ENCODE measurements at places on chromosomes 7 and 10.

DNA sequence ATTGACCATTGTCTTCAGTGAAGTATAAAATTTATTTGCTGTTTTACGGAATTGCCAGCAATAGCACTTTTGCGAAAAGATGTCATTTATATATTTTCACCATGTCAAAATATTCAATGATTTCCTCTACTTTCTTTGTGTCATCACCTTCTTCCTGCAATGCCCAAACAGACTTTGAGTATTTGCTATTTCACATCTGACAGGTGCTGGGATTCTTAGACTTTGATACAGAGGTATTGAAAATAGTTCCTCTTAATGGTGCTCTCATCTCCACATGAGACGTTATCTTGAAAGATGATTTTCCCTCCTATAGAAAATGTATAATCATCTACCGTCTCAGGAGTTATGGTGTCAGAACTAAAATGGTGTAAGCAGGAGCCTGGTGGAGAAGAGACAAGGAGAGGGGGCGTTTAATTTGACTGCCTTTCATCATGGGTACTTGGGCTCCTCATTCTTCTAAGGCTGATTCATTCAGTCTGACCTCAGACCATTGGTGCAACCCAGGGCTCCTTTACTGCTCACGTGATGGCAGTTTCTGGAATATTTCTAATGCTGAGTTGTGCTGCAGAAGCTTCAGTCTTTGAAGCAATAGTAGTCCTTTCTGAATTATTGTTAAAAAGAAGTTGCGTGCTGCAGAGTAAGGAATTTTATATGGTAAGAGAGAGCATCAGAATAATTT is 404.6 kb downstream of the PHTF2 start:
- no peak for DNase-seq

DNA sequence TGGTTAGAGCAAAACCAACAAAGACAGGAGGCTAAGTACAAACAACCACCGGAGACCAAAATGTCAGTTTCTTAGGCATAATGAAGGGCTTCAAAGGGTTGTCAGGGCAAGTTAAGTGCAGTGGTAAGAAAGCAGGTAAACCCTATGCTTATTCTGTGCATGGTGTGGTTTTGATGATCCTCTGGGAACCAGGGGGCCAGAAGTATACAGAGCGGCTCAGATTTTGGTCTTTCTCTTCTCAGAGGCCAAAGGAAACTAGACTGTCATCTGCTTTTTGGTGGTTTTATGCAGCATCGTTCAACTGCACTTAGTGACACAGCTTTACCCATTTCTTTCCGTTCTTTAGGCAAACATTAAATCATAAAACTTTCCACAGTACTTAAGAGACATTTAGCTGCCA is 332.7 kb upstream of the CELF2 start:
- DNase-seq = no peak

DNA sequence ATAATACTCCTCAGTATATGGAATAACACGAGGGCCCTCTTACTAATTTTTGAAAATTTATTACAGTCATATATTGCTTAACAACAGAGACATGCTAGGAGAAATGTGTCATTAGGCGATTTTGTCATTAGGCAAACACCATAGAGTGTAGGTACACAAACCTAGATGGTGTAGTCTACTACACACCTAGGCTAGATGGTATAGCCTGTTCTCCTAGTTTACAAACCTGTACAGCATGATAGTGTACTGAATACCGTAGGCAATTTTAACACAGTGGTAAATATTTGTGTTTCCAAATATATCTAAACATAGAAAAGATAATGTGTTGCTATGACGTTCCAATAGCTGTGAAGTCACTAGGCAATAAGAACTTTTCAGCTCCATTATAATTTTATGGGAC is 12.8 kb downstream of the OR2F1 start:
- DNase-seq = no peak

DNA sequence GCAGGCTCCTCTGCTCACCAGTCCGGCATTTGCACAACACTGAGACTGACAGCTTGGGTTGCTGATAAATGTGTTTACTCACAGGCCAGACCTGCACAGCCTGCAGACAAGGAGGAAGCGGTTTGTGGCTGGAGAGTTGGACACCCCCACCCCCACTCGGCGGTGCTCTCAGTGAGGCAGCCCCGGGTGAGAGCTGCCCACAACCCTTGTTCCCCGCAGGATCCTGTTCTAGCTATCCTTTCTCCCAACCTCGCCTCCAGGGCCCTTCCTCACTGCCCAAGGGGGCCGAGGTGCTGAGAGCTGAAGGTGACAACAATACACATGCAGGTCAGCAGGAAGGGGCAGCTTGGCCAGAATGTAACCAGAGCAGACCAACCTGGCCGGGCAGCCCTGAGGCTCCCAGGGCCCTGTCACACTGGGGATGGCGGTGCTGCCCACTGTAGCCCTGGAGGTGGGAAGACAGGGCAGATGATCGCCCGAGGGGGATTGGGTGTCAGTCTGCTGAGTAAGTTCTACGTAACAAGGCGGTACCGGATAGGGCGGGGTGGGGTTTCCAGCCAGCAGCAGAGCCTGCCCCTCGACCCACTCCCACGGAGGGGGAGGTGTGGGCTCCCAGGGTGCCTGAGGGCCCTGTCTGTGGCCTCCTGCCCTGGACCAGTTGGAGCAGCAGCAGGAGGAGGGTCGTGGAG is 2.1 kb upstream of the ADAM8 start:
- DNase-seq = peak; percentile 83

- DNase-seq = no peak
Measured at GRCh38 chr7:116500078-116500853, 728 bp downstream of the CAV2 start.

- no peak for DNase-seq
Measured at GRCh38 chr10:59273445-59273844, 88.9 kb downstream of the FAM13C start.

GRCh38 chr7:85185424-85186082 is 1.3 kb downstream of the SEMA3D start:
- no peak for DNase-seq

GRCh38 chr10:31299119-31299518 is 19.9 kb upstream of the ZEB1 start:
- no peak for DNase-seq

DNA sequence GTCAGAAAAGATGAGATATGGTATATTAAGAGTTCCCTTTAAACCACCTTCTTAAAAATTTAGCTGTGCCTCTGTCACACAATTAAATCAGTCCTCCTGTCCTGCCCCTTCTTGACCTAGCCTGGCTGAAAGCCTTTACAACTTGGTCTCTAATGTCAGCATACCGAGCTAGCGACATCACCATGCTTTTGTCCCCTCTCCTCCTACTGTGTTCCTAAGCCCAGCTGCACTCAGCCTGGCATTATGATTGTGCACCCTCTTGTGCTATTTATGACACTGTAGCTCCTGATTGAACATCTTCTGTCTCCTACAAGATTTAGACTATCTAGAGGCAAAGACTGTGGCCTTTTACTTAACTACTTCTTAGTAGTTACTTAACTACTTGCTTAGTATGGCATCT is 29.2 kb downstream of the TDRD1 start:
- no peak for DNase-seq
